ENCODE measurements at places on chromosomes 5 and 9.

GRCh38 chr5:9479361-9479760 lies 66.5 kb downstream of the SEMA5A start:
- no peak for DNase-seq

DNA sequence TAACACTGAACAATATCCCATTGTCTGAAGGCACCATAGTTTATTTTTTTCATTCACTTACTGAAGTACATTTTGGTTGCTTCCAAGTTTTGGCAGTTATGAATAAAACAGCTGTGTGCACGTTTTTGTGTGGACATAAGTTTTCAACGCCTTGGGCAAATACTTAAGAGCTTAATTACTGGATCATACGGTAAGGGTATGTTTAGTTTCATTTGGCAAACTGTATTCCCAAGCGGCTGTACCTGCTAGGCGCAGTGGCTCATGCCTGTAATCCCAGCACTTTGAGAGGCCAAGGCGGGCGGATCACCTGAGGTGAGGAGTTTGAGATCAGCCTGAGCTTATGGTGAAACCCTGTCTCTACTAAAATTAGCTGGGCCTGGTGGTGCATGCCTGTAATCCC lies 63.7 kb upstream of the FAM120A start:
- DNase-seq: peak; percentile 62

DNA sequence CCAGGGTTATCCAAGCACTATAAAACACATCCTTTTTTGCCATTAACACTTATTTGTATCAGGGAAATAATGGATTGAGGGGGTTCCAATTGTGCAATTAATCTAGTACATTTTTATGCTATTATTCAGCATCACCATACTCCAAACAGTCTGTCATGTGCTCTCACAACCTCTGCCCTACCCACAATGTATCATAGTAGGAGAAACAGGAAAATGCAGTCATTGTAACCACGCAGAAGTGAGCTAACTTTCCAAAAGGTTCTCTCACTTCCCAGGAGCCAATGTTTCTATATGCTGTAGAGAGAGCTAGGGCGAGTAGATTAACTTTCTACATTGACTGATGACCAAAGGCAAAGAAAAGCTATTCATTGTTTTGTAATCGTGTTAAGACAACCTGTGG lies 29.8 kb downstream of the DAB2 start:
- no peak for DNase-seq

GRCh38 chr5:106167766-106168165 lies 1503.0 kb downstream of the EFNA5 start:
- DNase-seq: no peak

DNA sequence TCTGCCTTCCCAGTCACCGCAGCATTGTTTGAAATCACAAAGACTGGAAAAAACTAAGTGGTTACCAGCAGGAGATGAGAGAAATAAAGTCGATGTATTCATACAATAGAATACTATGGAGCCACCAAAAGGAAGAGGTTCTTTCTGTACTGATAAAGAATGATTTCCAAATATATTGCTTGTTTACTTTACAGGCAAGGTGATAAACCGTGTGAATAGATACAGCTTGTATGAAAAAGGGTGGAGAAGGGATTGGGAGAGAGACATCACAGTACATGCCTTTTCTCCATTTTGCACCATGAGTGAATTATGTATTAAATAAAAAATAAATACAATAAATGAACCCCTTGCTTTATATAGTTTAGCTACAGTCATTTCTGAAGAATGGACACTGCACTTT lies 91.7 kb downstream of the RFK start:
- no peak for DNase-seq

GRCh38 chr5:66894480-66895240 lies 298.5 kb downstream of the MAST4 start:
- DNase-seq: no peak
